NCI-H226 (cell line): ENCODE measurements at places on chromosomes 7 and 10.

DNA sequence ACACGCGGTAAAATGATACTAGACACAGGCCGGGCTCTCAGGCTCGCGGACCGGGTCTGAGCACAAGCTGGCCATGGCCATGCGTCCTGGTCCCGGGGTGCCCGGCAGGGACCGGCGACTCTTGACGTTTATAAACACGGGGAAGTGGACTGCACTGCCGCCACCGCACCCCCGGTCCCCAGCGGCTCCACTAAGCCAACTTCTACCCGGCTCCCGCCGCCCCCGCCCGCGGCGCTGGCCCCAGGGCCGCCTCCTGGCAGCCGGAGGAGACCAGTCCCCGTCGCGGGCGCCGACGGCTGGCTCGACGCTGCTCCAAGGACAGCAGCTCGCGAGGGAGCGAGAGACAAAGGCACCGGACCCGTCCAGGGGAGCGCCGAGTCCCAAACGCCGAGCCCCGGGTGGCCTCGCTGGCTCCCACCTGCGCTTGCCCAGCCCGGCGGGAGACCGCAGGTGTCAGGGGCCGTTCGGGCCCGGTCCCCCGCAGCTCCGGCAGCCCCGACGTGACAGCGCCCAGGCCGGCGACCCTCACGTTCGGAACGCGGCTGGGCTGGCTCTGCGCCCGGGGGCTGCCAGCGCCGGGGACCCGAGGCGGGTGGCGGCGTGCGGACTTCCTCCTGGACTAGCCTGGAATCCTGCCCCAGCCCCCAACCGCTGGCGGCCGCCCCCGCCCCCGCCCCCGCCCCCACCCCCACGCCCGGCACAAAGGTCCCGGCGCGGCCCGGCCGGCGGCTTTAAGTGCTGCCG, 517 bp downstream of the ITGB1 start:
- DNase-seq: no peak

GRCh38 chr10:121216721-121217181, 365.6 kb downstream of the WDR11 start:
- no peak for DNase-seq

DNA sequence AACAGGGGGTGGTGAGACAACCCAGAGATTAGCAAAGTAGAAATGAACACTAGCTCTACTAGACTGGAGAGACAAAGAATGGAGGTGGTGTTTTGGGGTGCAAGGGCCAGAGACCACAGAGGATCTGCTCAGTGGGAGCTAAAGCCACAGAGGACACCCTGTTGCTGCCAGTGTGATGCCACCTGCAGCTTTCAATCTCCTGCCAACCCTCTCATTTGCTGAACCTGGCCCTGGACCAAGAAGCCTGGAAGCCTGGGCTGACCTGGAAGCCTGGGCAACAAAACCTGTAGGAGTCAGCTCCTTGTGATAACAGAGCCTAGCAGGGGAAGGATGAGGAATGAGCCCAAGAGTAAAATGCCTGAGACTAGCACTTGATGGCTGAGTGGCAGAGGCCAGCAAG, 81.1 kb upstream of the ADO start:
- no peak for DNase-seq

DNA sequence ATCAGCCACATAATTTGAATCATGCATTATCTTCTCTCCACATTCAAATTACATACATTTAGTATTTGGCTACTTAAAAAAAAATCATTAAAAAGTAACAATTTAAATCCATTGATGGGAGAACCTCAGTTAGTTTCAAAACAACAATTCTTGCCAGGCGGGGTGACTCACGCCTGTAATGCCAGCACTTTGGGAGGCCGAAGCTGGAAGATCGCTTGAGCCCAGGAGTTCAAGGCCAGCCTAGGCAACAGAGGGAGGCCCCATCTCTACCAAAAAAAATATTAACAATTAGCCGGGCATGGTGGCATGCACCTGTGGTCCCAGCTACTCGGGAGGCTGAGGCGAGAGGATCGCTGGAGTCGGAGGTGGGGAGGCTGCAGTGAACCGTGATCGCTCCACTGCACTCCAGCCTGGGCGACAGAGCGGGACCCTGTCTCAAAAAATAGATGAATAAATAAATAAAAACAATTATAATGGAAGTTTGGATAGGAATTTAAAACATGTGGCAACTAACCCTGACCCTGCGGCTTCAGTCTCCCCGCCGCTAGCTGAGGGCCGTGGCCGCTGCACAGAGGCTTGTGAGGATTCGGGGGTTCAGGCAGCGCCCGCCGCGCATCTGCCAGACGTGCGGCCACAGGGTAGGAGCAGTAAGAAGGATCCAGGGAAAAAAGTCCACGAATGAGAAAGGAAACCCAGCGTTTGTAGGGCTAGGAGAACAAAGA, 1.1 kb upstream of the CSGALNACT2 start:
- DNase-seq: no peak

- DNase-seq: no peak
These were observed 101.3 kb upstream of the CTBP2 start for GRCh38 chr10:125261491-125262186.

- DNase-seq: peak; percentile 32
These were observed 21.2 kb upstream of the SLC16A12 start for GRCh38 chr10:89556600-89556999.

- DNase-seq: no peak
These were observed 68.7 kb downstream of the VWA2 start for GRCh38 chr10:114307731-114308130.

DNA sequence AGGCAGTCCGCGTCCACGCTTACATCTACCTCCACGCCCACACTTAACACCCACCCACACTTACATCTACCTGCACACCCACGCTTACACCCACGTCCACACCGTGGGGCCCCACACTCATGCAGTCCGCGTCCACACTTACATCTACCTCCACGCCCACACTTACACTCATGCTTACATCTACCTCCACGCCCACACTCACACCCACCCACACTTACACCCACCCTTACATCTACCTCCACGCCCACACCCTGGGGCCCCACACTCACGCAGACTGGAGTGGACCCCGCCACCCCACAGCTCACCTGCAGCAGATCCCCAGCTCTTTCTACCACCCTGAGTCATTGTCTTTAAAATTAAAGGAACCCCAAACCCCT, 32.4 kb upstream of the PWWP2B start:
- DNase-seq: no peak

DNA sequence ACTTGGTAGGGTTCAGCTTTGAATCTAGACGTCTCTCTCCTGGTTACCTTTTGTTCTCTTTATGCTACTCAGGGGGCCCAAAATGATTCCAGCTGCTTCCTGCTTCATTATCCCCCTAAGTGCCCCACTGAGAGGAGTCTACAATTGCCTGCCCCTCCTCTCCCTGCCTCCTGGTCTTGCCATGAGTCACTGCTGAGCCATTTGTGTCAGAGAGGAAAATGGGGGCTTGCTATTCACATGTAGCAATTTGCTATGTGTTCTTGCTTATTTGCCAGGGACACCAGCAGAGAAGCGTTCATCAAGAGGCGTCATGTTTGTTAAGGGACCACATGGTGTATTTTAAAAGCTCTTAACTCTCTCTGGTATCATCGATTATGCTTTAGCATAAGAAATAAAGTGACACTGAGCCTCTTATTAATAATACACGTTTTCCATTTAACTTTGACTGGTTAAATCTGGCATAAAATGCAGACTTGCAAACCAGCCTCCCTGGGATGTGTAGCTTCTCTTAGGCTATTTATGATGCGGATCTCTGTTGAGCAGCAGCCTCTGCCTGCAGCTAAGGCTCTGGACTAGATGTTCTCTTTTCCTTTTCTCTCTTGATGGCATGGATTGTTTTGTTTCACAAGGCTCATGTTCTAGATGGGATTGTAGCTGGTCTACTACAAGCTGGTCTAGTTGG, 239.3 kb downstream of the AUTS2 start:
- no peak for DNase-seq

DNA sequence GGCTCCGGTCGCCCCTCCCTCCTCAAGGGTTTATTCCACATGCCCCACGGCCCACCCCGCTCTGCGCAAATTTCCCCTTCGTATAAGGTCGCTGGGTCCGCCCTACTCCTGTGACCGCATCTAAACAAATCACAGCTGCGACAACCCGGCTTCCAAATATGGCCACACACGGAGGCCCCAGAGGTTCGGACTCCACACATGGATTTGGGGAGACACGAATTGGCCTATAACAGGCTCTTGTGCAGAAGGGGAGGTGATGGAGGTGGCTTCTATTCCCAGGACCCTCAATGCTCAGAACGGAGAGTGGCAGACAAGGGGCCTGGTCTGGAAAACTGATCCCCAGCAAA, 90.1 kb downstream of the FOXL3 start:
- no peak for DNase-seq

DNA sequence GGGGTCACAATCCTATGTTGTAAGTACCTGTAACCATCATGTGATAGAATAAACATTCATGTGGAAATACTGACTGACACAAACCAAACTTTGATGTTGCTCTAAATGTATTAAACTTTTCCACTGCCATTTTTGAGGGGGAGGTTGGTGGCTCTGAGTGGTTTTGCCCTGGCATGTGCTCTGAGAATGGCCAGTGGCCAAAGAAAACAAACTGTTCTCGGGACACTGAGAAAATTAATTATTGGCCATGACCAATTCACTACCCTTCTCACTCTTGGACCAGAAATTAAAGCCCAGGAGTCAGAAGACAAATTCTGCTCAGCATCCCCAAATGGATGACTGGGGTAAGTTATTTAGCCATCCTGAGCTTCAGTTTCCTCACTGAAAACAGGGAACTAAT, 195.9 kb downstream of the XPNPEP1 start:
- DNase-seq: no peak

DNA sequence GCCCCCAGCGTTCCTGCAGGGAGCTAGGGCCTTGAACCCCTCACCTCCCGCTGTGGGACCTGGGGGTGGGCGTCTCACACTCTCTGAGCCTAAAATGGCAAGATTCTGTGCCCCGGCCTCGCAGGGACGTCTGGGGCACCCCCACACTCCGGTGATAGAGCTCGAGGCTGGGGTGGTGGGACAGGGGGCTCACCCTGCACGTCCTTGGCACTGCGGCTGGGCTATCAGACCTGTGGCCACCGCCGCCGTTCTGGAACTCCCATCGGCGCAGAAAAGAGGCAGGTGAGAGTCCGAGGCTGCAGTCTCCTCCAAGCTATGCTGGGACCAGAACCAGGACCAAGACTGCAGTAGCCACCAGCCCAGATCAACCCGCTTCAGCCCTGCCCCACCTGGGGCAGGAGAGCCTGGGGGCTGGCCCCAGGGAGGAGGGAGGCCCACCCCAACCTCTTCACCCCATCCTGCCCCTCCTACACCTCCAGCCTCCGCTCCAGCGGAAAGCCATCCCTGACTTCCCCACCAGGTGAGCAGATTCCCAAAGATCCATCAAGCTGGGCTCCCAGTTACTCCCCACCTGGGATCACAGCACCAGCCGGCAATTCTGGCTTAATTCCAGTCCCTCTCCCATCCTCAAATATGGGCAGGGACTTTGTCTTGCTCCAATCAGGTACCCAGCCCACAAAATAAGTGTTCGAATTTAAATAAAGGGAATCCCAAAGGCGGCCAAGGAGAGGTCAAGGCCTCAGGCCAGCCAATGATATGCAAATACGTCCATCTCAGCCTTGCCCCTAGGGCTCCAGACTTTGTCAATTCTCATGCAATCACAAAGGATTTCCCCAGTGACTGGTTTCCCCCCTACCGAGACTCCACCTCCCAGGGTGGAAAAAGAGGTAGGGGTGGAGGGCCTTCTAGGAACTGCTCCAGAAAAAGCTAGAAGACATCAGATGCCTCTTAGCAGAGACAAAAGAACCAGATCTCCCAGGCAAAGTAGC, 16.4 kb downstream of the TNRC18 start:
- no peak for DNase-seq

DNA sequence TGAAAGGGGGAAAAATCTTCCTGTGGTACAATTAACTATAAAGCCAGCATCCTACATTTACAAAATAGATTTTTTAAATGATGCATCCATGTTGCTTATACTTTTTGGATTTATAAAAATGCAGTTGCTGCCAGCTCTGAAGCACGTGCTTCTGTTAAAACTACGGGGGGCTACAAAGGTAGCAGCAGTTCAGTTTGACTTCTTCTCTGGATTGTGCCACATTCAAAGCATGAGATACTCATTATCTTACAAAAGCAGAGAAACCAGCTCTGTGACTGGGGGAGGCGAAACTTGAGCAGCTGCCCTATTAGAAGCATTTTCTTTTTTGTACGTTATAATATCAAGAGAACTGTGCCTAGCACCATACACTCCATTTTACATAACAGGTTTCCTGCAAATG, 31.1 kb downstream of the NEUROD6 start:
- DNase-seq: no peak

DNA sequence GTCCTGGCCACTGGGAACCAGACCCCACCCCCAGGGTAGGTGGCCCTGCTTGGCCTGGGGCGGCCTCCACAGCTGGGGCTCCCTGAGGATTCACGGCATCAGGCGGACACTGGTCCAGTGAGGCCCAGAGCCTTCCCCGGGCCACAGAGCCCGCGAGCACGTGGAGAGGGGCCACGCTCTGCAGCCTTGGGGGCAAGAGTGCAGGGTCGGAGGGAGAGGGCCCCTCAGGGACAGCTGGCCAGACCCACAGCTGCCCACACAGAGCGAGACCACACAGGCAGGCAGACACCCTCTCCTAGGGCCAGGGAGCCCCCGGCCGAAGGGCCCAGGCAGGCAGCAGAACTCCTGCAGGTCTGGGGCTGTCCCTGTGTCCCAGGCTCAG, 10.7 kb downstream of the VENTX start:
- DNase-seq: no peak

- DNase-seq: no peak
These were observed 158.7 kb downstream of the TNS3 start for GRCh38 chr7:47423196-47423595.

DNA sequence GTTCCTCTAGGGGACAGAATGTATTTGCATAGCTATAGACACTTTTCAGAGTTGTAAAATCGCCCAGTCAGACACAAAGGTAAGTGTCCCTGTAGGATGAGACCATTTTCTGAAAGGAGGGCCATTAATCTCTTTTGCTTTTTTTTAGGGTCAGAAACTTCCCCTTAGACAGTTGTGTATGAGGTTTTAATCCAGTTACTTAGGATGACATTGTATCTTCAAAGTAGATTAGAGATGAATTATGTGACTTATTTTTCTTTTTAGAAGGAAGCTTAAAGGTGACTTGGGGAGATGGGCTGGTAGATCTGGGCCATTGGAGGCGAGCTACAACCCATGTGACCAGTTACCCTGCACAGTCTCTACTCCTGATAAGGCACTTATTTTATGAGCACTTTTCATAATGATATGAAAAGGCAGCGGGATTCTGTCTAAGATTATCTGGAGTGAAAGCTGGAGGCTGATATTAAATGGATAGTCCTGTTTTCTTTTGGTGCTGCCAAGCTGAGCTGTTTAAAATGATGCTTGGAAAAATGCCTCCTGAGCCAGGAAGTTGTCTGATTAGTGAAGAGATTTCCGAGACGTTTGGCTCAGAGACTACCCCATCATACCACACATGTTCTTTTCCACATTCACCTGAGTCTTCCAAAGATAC, 264.3 kb downstream of the AUTS2 start:
- DNase-seq: no peak
